ENCODE measurements at places on chromosomes 11 and 22.

DNA sequence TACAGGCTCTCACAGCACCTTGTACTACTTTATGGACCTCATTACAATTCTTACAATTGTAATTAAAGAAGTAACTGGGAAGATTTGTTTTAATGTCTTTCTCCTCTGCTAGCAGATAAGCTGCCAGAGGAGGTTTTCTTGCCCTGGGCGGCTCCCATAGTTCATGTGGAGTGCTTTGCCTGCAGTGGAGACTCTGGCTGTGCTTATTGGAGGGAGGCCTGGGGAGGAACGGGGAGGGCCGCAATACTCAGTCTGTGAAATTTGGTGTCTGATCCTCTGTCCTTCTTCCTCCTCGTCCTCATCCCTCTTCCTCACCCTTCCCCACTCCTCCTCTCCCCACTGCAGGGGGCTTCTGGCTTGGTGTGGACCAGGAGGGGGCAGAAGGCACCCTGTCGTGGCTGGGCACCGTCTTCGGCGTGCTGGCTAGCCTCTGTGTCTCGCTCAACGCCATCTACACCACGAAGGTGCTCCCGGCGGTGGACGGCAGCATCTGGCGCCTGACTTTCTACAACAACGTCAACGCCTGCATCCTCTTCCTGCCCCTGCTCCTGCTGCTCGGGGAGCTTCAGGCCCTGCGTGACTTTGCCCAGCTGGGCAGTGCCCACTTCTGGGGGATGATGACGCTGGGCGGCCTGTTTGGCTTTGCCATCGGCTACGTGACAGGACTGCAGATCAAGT, 5.6 kb downstream of the SLC35C1 start:
- DNase-seq = no peak

- DNase-seq = no peak
Observed at GRCh38 chr11:69494851-69495250, 13.4 kb downstream of the LINC01488 start.

GRCh38 chr11:124917115-124917637, 1.9 kb upstream of the HEPN1 start:
- DNase-seq = no peak

GRCh38 chr11:18865951-18866350, 73.3 kb downstream of the MRGPRX1 start:
- no peak for DNase-seq

GRCh38 chr22:42284643-42285181, 14.3 kb upstream of the TCF20 start:
- no peak for DNase-seq

DNA sequence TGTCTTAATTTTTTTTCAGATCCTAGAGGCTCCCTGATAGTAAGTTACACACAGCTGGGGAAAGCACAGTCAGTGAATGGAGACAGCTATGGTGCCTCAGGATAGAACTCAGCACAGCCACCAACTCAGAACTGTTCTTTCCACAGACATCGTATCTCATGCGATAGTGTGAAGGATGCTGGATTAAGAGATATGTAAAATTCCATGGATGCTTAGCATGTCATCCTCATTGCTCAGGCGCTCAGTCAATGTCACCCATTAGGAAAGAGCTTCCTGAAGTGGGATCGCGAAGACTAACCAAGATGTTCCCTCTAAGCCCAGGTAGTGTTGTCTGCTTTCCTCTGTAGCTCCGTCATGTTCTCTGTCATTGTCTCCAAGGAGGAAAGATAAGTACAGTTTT, 1000.4 kb downstream of the OPCML start:
- DNase-seq = no peak

- peak; percentile 36 for DNase-seq
Observed at GRCh38 chr22:22666307-22667091, 22.1 kb downstream of the GGTLC2 start.

GRCh38 chr11:75891947-75892739, 77.1 kb downstream of the UVRAG start:
- DNase-seq = no peak

DNA sequence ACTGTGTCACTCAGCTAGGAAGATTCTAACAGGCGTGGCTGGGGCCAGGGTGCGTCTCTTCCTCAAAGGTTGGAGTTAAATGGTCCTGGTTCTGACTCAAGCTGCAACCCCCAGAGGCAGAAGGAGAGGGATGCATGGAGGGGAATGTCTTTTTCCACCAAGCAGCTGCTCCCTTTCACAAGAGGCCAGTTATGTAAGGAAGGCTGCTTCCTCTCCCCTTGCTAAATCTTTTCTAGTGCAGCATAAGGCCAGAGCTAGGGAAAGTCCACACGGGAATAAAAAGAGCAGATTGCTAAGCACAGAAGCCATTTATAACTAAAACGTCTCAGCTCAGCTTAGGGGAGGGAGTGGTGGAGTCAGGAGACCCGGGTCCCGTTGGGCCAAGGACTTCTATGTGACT, 10.0 kb downstream of the PVALB start:
- DNase-seq = no peak

- no peak for DNase-seq
Observed at GRCh38 chr11:111759376-111759775, 6.8 kb downstream of the PPP2R1B start.

DNA sequence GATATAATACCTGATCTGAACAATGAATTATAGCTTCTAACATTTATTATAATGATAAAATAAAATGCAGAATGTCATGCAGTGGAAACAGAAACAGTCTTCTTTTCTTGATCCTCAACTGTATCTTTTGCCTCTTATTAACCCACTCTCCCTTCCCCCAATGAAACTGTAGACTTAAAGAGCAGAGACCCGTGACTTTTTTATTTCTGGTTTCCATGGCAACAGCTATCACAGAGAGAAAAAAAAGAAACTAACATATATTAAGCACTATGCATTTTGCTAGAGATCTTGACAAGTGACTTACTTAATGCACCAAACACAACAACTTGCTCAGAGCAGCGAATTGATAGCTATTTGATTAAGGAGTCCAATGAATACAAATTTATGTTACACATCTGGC, 69.3 kb downstream of the RAB38 start:
- no peak for DNase-seq

DNA sequence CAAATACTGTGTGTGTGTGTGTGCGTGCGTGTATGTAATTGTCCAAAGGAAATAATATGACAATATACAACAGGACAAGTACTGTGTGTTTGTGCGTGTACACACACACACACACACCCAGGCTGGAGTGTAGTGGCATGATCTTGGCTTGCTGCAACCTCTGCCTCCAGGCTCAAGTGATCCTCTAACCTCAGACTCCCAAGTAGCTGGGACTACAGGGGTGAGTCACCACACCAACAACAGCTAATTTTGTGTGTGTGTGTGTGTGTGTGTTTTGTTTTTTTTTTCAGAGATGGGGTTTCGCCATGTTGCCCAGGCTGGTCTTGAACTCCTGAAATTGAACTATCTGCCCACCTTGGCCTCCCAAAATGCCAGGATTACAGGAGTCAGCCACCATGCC, 61.5 kb downstream of the NUP98 start:
- no peak for DNase-seq

DNA sequence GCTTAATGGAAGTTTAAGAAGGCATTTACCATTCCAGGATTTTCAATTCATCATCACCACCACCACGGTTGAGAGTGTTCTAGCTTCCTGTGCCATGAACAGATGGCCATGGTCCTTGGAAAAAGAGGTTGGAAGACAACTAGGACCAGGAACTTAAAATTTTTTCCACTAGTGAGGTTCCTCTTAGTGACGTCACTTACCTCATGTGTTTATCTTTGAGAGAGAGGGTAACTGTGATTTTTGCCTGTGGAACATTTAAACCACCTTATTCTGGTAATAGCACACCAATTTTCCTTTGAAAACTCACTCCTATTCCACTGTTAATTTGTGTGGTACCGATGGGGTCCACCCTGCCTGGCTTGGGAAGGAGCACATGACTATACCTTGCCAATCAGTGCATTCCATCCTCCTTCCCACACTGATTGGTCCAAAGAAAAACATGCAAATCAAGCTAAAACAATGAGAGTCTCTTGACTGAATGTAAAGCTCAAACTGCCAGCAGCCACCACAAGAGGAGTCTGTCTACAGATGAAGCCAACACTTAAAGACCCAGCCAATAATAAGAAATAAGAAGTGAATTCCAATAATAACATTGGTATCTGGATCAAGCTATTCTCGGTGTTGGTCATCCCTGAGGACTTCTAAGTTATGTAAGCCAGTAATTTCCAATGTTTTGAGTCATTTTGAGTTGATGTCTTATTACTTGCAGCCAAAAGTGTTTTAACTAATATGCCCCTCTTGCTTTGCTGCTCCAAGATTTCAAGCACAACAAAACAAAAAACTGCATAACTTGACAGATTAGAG, 111.8 kb downstream of the MPPED2 start:
- DNase-seq = no peak

GRCh38 chr22:30047364-30047738, 32.9 kb upstream of the HORMAD2 start:
- no peak for DNase-seq

GRCh38 chr11:114083391-114084252, 24.1 kb downstream of the ZBTB16 start:
- no peak for DNase-seq

- DNase-seq = peak; percentile 97
Observed at GRCh38 chr11:819943-820649, 1.4 kb downstream of the PNPLA2 start.

GRCh38 chr11:35147235-35147634, 8.3 kb downstream of the CD44 start:
- no peak for DNase-seq

GRCh38 chr11:4039011-4039410, 55.6 kb upstream of the RRM1 start:
- DNase-seq = no peak

- no peak for DNase-seq
Observed at GRCh38 chr11:21634956-21635355, 557.9 kb upstream of the ANO5 start.

GRCh38 chr11:59944720-59945119, 6.5 kb downstream of the OOSP1 start:
- DNase-seq = no peak

- DNase-seq = peak; percentile 97
Observed at GRCh38 chr11:65418681-65419459, 3.7 kb upstream of the NEAT1 start.

DNA sequence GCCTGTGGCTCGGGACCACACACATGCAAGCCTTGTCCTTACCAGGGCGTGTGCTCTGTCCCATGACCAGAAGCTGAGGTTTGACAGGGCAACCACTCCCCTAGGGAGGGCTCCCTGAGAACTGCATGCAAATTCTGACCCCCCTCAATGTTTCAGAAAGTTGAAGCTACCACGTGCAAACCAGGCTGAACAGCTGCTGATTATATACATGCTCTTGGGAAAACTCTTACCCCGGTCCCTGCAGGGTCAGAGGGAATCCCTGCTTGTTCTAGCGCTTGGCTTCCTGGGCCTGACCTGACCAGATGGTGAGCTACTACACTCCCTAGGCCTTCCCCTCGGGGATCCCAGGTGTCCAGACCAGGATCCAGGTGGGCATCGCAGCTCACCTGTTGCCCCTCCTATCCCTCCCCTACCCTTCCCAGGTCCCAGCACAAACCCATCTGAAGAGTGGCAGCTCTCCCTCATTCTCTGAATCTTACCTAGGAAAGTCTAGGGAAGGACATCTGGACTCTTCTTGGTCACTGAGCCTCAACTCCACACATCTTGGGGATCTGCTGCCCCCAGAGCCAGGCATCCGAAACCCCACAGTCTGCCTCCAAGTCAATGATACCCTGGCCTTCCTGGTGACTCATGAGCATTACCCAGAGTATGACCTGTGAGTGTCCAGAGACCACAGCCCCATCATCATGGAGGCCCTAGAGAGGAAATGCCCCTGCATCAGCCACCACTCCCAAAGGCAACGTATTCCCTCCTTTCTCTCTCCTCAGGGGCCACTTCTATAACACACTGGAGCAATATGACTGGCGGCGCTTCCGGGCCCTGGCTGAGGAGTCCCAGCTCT, 61.5 kb downstream of the BTG4 start:
- DNase-seq = no peak

DNA sequence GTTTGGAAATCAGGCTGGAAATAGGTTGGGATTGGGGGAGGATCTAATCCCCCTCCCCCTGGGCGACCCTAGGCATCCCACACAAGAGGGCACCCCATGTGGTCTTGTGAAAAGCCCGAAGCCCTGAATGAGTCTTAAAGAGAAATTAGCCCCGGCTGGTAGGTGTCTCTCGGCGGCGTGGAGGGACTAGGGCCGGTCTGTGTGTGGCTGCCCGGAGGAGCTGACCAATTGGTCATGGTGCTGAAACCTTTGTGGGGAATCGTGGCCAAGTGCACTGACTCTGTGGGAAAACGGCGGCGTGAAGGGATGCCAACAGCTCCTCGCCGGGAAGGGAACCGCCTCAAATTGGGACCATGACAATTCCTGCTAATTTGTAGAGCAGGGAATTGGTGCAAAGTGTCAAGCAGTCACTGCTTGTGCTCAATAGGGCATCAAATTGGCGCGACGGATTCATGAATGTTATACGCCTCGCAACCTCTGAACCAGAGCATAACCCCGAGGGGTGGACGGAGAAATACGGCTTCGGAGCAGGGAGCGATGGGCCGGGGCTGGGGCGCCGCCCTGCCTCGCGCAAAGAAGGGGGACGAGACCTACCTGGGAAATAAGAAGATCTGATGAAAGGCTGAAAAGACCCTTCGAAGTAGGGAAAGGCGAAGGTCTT, 1.5 kb downstream of the DBX1 start:
- no peak for DNase-seq

- no peak for DNase-seq
Observed at GRCh38 chr11:46363031-46363407, 15.8 kb downstream of the DGKZ start.

Measured in stimulated activated CD4-positive, alpha-beta T cell treated with anti-CD3 and anti-CD28 coated beads, Interleukin-15, amount 100 ng/mL, for 24 hours (primary cell).